ENCODE measurements at places on chromosomes 13 and 19.
A peak's percentile ranks its signal among the peaks of the same experiment; 100 is the strongest.

GRCh38 chr13:97892717-97893116, 60.8 kb upstream of the IPO5 start:
- DNase-seq: peak; percentile 41

GRCh38 chr13:34751492-34751891, 190.6 kb upstream of the NBEA start:
- DNase-seq: no peak

- peak; percentile 51 for DNase-seq
Measured at GRCh38 chr13:72208112-72208645, 341.2 kb upstream of the DACH1 start.

DNA sequence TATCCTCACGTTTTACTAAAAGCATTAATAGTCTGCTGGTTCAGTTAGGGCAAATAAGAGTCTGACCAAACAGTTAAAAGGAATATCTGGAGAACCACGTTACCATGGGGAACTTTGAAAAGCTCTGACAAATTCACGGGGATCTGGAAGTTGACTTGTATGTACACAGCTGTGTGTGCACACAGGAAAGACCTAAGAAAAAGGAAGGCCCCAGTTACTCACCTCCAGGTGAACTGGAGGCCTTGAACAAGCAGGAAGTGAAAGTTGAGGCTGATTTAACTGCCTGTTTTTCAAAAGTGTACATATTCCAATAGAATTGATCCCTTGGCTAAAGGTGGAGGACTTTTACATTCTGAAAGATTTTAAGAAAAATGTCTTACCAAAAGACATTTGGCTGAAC, 1891.6 kb upstream of the PCDH20 start:
- DNase-seq: peak; percentile 32

GRCh38 chr13:65913173-65913572, 1317.0 kb downstream of the PCDH9 start:
- DNase-seq: peak; percentile 83

DNA sequence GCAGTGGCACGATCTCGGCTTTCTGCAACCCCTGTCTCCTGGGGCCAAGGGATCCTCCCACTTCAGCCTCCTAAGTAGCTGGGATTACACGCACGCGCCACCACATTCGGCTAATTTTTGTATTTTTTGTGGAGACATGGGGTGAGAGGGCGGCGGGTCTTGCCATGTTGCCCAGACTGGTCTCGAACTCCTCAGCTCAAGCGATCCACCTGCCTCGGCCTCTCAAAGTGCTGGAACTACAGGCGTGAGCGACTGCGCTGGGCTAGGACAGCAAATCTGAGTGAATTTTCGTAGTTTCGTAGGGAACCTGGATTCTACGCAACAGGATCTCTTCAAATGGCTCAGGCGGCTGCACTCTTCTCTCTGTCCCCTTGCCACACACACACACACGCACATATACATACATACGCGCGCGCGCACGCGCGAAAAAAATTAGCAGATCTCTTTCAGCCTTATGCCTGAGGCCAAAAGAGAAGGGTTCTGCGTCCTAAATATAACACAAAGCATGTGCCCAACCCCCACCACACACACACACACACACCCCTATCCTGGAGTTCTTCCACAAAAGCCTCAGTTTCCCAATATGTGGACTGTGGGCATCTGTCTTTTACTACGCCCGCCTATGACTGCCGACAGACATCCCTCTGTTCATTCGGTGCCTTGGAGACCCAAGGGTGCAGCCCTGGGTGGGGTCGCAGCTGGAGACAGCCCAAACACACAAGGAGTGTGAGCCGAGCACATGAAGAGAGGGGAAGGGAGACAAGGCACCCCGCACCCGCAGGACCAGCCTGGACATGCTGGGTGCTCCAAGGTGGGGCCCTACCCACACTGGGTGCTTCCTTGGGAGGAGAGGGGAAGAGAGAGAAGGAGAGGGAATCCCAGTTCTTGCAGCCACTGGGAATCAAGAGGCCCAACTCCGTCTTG, 616 bp downstream of the PINLYP start:
- no peak for DNase-seq

GRCh38 chr13:114124431-114124830, 8.0 kb downstream of the RASA3 start:
- no peak for DNase-seq

Data from PC-3 (cell line).